ENCODE measurements at places on chromosomes 7 and 10.

DNA sequence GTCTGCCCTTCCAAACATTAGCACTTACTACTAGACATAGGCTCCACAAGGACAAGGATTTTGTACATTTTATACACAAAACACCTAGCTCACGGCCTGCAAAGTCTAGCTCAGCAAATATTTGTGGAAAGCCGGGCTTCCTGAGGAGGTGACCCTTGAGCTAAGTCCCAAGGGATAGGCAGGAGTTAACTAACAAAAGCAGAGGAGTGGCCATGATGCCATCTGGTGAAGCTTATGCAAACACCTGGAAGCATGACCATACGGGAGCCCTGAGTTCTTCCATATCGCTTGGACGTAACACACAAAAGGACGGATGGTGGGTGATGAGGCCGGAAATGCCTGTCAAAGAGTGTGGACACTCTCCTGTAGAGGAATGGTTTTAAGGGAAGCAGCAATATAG lies 25.9 kb upstream of the YAE1 start:
- DNase-seq: no peak

DNA sequence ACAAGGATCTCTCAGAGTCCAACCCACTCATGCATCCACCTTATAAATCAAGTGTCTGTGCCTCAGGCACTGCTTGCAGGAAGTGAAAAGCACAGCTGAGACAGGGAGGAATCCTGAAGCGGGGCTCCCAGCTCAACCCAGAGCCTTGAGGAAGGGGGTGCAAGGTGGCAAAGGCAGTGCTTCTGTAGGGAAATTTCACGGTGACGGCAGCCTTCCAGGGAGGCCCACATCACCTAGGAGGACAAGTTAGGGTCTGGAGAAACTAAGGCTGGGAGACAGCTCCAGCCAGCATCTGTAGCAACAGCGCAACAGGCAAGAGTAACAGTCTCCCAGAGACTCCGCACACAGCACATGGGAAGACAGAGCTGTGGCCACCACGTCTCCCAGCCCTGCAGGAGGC lies 2.7 kb downstream of the AOC1 start:
- no peak for DNase-seq

GRCh38 chr7:22859641-22860290 lies 37.1 kb upstream of the TOMM7 start:
- DNase-seq: no peak

- DNase-seq: no peak
Observed at GRCh38 chr10:69895759-69896158, 94.1 kb downstream of the COL13A1 start.

- no peak for DNase-seq
Observed at GRCh38 chr10:79021948-79022499, 46.7 kb upstream of the ZMIZ1 start.

- DNase-seq: no peak
Observed at GRCh38 chr7:48244864-48245271, 73.6 kb downstream of the ABCA13 start.

GRCh38 chr7:18037609-18038008 lies 10.0 kb upstream of the PRPS1L1 start:
- no peak for DNase-seq

GRCh38 chr7:141663081-141663849 lies 38.7 kb downstream of the DENND11 start:
- DNase-seq: no peak

DNA sequence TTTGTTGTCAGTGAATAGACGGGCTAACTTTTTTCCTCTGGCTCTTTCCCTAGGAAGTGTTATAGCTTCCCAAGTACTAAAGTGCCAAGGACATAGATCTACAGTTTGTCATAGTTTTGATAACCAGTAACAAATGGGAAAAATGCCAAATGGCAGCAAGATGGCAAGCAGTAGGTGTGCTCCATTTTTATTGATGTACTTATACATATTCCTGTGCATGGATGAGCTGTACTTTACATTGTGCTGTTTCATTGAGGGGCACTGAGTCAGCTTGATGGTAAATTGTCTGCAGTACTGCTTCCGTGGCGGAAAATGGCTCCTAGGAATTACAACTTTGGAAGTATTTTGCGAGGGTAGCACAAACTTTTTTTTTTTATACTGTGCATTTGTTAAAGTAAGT lies 7.1 kb downstream of the ADAM22 start:
- no peak for DNase-seq

GRCh38 chr10:71638064-71638821 lies 81.3 kb downstream of the C10orf105 start:
- no peak for DNase-seq

DNA sequence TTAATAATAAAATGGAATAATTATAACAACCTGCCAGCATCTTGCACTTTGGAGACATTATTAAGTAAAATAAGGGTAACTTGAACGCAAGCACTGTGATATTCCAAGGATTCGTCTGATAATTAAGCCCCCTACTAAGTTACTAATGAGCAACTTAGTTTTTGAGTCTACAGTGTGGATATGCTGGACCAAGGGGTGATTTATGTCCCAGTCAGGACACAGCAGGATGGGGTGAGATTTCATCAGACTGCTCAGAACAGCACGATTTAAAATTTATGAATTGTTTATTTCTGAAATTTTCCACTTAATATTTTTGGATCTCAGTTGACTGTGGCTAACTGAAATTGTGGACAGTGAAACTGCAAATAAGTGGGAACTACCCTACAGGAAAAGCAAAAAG lies 182.8 kb upstream of the PHF14 start:
- no peak for DNase-seq

DNA sequence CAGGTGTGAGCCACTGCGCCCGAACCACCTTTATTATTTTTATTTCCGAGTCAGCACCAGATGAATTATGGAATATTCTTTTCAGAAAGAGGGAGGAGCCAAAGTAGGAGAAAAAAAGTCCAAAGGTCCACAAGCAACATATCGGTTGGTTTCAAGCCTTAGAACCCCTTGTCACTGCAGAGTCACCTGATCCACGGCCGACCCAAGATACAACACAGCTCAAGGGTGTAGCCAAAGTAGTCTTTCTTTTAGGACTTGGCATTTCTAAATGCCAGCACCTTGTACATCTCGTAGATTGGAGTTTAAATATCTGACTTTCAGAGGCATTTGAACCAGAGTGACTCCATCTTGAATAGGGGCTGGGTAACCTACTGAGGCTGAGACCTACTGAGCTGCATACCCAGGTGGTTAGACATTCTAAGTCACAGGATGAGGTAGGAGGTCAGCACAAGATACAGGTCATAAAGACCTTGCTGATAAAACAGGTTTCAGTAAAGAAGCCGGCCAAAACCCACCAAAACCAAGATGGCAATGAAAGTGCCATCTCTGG lies 113.9 kb upstream of the ANLN start:
- no peak for DNase-seq

GRCh38 chr10:6386346-6386745 lies 183.6 kb downstream of the PFKFB3 start:
- DNase-seq: no peak

- DNase-seq: no peak
Observed at GRCh38 chr7:68440866-68441265, 1157.4 kb upstream of the AUTS2 start.

DNA sequence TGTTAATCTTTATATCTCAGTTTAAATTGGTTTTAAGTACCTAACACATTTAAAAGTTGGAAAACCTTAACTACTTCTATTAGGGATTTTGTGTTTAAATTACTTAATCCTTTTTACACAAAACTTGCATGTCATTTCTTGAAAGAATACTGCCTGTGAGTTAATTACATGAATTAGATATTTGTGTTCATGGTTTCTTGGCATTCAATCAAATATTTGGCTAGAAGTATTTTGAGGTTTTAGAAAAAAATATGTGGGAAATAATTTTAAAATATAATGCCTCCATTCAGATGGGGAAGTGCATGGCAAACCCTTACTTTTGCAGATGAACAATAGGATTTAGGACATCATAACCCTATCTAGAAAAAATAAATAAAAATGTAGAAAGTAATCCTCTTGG lies 186.5 kb upstream of the SEMA3E start:
- DNase-seq: no peak

GRCh38 chr10:97898429-97898828 lies 48.8 kb downstream of the GOLGA7B start:
- DNase-seq: no peak

- no peak for DNase-seq
Observed at GRCh38 chr10:11096422-11096821, 78.8 kb downstream of the CELF2 start.

GRCh38 chr10:128030498-128031072 lies 95.6 kb downstream of the MKI67 start:
- no peak for DNase-seq

DNA sequence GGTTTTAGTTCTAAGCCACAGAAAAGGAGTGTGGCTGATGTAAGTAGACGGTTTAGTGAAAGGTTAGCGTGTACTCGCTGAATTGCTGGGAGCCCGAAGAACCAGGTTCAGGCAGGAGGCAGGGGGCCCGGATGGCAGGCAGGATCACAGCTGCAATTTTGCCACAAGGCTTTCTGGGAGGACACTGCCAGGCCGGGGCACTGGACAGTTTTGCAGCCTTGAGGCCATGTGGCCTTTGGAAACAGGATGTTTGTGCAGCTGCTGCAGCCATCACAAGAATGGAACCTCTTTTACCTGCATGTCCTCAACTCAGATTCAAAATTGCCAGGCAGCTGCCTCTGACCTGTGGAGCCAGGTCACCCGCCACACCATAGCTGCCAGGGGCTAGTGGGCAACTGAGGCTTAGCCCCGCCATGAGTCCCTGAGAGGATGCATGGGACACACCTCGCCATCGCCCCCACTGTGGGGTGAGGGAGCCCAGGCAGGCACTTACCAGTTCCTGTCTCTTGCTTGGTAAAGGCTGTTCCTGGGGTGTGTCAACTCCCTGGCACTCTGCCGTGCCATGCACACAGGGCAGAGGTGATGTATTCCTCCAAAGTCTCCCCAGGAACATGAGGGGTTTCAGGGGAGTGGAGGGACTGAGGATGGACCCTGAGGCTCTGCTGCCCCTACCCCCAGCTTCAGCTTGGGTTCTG lies 188.6 kb downstream of the RPS24 start:
- DNase-seq: no peak

Data from activated naive CD8-positive, alpha-beta T cell treated with anti-CD3 and anti-CD28 coated beads, Interleukin-2, amount 50 U/mL, for 16 hours (primary cell).